ENCODE measurements at places on chromosomes 1 and 21.

GRCh38 chr1:70196333-70196732, 9.0 kb downstream of the LRRC40 start:
- no peak for DNase-seq

DNA sequence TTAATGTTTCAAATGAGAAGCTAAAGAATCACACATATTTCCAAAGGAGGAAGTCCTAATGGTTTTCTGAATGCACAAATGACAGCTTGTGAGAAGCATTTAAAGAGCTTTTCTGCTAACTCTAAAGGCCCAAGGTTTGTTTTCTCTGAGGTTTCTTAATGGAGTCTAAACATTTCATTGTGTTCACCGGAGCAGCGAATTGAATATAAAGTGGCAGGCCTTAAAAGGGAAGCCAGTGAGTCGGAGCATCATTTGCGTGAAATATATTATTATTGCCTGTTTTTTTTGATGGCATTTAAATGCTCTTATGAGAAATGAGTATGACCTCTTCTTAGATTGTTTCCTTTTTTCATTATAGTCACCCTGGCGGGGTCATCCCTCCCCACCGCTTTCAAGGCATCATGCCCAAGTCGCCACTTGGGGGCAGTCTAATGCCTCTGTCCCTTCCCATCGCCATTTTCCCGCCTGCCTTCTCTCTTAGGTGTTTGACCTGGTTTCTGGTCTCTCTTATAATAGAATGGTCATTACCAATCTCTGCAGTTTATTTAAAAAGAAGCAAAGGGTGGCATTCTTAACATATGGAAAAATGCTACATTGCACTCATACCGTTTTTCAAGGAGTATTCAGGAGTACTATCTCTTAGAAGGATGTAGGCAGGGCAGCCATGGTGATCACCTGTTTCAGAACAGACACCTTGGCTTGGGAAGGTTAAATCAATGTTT, 25.3 kb upstream of the OVAAL start:
- DNase-seq = no peak

GRCh38 chr1:61332196-61332753, 249.9 kb downstream of the NFIA start:
- DNase-seq = no peak

GRCh38 chr1:9044236-9044635, 18.0 kb upstream of the SLC2A7 start:
- DNase-seq = no peak

DNA sequence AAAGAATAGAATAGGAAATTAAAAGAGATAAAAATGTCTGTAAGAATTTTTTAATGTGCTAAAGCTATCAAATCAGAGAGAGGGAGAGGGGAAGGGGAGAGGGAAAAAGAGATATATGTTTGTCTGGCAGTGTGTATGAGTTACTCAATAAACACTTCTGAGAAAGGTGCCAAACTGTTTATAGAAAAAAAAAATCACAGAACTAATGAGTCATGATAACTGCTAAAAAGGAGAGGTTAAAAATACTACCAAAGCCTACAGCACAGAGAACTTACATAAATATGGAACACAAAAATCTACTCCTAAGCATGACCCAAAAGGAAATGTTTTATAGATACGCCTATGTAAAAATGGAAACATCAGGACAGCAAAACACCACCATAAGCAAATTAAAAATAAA, 45.4 kb downstream of the SELENOF start:
- no peak for DNase-seq

- no peak for DNase-seq
Observed at GRCh38 chr1:248596615-248597014, 885 bp downstream of the OR2T10 start.

DNA sequence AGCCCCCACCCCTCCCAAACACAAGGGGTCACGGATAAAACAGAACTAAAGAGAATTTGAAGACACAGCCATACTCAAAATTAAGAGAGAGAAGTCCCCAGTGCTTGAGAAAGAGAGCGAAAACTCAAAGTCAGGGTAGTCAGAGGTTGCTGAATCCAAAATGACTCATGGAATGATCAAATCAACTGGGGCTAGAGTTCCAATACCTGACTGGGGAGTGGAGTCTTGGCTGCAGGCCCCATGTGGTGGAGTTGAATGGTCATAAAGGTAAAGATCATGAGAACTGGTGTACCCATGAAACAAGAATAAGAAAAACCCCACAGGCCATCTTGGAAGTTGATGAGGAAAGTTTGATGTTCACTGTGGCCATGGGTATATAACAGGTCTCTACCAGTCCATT, 84.5 kb upstream of the LRRN2 start:
- no peak for DNase-seq

DNA sequence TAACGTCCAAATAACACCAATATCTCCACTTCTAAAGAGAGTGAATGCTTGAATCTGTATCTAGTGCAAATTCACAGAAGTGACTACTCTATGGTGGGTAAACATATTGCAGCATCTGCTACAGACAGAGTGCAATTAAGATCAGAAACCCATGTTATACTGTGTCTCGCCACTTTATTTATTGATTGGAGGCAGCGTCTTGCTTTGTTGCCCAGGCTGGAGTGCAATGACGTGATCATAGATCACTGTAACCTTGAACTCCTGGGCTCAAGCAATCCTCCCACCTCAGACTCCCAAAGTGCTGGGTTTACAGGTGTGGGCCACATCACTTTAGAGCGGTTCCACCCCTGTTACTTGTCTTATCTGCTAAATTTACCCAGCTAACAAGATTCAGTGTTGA, 57.0 kb downstream of the HLCS start:
- no peak for DNase-seq

DNA sequence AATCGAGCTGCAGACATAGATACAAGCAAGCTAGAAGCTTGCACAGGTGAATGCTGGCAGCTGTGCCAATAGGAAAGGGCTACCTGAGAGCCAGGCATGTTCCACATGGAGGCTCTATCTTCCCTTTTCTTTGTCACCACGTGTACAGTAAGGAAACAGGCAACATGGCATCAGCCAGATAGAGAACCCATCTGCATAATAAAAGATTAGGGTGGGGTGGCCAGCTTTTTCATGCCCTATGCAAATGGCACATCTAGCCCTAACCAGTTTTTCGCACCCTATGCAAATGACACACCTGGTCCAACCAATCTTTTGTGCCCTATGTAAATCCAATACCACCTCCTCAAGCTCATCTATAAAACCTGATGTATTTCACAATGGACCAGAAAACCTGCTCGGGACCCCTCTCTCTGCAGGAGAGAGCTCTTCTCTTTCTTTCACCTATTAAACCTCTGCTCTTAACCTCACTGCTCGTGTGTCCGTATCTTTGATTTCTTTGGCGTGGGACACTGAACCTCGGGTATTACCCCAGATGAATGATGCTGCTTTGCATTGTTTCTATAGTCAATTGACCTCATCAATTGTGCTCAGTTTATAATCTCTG, 93.9 kb downstream of the SLC30A10 start:
- DNase-seq = no peak

GRCh38 chr21:18499761-18500376, 96.3 kb upstream of the TMPRSS15 start:
- peak; percentile 32 for DNase-seq

- no peak for DNase-seq
Observed at GRCh38 chr1:216450227-216450626, 27.0 kb upstream of the USH2A start.

- no peak for DNase-seq
Observed at GRCh38 chr1:227849251-227849650, 33.8 kb downstream of the PRSS38 start.

- no peak for DNase-seq
Observed at GRCh38 chr1:227169343-227169742, 148.9 kb downstream of the CDC42BPA start.

GRCh38 chr1:113552244-113552643, 161.9 kb downstream of the MAGI3 start:
- no peak for DNase-seq

DNA sequence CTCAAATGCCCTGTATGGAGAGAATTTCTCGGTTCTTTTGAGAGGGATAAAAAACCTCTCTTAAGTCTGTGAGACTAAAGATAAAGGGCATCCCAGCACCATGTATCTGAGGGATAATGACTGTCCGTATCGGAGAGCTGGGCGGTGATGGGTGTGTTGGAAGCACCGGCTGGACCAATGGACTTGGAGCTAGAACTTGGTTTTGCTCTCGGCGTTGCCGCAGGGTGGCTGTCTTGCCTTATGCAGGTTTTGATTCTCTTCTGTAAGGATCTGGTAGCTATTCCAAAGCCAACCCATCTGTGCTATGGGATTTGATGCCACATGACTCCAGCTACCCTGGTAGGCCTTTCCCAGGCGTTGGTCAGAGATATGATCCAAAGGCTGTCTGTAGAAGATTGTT, 348.8 kb downstream of the KIF26B start:
- no peak for DNase-seq

GRCh38 chr1:20739225-20739624, 6.7 kb upstream of the SH2D5 start:
- DNase-seq = peak; percentile 69

DNA sequence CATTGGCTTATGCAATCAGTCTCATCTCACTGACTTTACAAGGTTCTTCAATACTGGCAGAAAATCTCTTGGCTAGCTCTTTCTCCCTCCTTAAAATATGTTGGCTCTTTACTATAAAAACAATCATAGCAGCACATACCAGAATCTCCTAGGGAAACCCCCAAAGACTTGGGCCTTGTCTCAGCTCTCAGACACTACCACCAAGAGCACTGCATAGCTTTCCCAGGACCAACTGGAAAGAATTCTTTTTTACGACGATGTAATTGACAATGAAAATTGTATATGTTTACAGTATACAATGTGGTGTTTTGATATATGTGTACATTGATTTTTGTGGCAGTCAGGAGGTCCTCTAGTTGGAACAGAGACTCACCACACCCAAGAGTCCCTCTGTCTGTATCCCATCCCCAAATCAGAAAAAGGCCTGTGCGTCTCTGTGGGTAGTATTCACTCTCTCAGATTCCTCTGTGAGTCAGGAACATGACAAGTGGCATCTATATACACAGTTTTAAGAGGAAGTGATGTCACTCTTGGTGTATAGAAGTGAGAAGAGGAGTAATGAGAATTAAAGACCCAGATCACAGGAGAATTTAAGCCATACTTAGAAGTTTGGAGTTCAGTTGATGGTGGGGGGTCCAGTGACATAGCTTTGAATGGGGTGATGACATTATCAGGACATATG, 21.1 kb downstream of the SMAP2 start:
- DNase-seq = no peak

DNA sequence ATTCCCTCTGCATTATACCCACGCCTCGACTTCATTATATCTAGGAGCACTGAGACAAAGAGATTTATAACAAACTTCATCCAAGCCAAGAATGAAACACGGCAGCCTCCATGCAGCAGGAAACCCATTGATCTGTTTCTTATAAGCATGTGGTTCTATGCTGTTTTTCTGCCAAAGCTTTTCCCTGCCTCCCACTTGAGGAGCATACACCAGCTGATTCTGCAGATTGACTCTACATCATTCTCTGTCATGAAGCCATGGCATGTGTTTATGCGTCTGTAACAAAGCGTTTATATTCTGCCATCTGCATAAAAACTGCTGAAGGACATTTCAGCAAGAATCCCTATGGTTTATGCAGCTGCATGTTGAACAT, 102.0 kb downstream of the CYYR1 start:
- no peak for DNase-seq
